ENCODE measurements at places on chromosomes 5 and 9.

DNA sequence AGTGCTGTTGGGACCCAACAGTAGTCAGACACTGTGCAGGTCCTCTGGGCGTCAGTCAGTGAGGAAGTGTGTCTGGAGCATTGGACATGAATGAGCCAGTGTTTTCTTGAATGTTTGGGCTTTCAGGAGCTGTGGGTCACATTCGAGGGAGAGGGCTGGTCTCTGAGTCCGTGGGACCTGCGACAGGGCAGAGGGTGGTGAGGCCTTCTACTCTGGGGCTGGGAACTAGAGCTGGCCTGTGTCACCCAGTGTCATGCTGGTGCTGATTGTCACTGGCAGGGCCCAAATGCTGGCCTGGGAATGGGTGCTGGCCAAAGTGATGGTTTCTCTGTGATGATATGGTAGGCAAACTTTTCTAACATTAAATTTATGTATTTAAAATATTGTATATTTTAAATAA, 10.3 kb downstream of the POLR1E start:
- no peak for DNase-seq

GRCh38 chr5:141876628-141877355, 1.4 kb downstream of the PCDH1 start:
- no peak for DNase-seq

- DNase-seq, result no peak
Measured at GRCh38 chr9:123326662-123327093, 29.3 kb upstream of the CRB2 start.

DNA sequence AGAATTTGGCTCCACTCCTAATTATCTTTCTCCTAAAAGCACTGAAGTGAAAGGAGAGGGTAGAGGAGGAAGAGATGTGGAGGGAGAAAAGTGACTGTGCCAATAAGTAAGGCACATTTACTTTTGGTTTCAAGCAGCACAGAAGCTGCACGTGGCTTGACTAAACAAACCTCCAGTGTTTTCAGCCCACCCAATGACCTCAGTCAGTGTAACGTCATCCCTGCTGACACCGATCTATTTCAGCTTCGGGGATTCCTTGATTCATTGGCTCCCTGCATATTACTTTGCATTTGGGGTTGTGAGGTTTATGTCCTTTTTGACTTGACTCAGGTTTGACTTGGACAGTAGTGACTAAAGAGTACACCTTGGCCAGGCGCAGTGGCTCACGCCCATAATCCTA, 35.6 kb upstream of the NIM1K start:
- DNase-seq, result no peak

DNA sequence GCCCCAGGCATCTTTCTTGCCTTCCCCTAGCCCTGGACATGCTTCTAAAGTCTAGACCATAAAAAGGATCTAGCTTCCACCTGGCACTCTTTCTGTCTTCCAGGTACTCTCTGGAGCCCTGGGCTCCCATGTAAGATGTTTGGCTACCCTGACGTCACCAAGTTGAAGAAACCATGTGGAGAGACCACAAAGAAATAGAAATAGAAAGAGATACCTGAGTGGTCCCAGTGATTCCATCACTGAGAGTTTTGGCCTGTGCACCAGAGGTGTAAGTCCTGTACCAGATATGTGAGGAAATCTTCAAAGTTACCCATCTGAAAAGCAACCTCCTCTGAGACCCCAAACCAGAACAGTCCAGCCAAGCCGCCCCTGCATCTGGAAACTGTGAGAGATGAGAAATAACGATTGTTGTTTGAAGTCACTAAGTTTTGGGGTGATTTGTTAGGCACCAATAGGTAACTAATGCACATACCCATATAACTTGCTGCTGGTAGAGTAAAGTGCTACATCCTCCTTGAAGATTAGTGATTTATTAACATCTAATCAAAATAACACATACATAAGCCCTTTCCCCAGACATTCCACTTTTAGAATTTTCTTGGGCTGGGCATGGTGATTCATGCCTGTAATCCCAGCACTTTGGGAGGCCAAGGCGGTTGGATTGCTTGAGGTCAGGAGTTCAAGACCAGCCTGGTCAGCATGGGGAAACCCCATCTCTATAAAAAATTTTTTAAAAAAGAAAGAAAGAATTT, 85.7 kb upstream of the LHFPL2 start:
- DNase-seq, result no peak

- DNase-seq, result no peak
Measured at GRCh38 chr5:3535414-3536211, 60.0 kb upstream of the IRX1 start.

DNA sequence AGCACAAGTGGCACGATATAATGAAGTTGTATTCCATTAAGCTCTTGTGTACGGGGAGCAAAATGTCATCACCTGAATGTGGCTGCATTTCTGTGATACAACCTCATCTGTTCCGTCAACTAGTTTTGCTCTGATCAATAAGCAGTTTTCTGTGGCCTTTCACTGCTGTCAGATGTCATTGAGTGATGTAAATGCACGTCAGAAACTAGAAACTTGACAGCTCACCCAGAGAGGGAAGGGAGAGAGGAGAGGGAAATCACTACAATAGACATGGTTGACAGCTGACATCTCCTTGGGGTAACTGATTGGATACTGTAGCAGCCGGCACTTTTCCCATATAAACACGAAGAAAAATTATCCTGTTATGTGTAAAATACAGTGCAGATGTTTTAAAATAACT, 62.7 kb downstream of the SNX24 start:
- no peak for DNase-seq

DNA sequence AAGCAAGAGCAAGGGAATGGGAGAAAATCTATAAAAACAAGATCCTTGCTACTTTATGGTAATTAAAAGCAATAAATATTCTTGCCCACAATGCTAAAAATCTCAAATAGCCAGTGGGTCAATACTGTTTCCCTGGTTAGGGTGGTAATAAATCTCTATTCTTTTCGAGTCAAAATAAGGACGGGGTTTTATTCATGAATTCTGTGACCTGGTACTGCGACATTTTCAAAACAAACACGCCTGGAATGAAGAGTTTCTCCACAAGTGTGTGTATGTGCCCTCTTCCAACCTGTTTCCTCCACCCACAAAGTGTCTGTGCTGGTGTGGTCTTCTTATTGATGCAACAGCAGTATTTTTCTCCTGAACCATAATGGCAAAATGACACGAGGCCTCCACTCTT, 358.8 kb upstream of the BRINP1 start:
- DNase-seq, result no peak

DNA sequence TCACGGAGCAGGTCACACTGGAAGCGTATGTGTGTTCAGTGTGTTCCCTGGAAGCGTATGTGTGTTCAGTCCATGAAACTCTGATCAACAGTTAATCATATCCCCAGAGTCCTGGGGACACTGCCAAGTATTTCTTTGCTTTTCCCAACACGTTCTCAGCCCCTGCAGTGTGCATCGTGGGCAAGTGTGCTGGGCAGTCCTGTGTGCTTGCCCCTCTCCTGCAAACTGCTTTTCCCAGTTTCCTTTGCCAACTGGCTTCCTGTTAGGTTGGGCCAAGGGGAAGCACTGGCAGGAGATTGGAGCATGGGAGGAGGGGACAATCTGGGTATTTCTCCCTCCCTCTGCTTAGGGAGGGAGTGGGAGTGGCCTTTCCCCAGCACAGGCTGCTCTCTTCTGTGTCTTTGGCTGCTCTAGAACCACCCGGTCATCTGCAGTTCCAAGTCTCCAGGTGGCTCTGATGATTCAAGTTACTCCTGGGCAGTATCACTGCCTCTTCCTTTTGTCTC, 36.8 kb upstream of the NEK6 start:
- DNase-seq, result no peak

GRCh38 chr9:7636838-7637467, 162.6 kb downstream of the DMAC1 start:
- no peak for DNase-seq

DNA sequence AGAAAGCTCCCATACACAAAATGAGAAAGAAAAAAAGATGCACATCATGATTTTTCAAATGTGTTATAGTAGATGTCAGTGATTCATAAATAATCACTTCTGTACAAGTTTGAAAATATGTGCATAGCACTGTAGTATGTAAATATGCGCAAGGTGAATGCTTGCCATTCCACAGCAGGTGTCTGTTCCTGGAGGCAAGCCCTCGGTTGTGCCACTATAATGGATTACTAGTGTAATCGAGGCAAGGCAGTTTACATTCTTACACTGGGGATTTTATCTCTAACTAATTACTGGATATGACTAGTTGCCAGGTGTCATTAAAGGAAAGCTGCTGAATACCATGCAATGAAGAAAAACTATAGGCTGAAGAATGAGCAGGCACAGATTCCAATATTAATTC, 93.6 kb downstream of the ARHGEF28 start:
- DNase-seq, result no peak

Measured in GOT3 (cell line).